K562 (cell line): ENCODE measurements at places on chromosomes 12 and 14.

DNA sequence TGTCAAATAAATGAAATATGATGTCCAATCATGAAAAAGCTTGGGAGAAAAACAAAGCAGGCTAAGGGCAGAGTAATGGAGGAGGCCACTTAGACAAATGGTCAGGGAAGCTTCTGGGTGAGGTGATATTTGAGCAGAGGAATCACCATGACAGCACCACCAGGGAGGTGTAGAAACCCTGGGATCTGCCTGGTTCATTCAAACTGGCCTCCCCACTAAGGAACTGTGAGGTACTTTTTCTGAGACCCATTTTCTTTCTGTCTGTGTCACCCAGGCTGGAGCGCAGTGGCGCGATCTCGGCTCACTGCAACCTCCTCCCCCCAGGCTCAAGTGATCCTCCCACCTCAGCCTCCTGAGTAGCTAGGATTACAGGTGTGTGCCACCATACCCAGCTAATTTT lies 7.8 kb upstream of the SSH1 start:
- DNase-seq = no peak

GRCh38 chr12:59088673-59089072 lies 168.4 kb upstream of the LRIG3 start:
- no peak for DNase-seq

GRCh38 chr12:108838194-108839017 lies 19.0 kb downstream of the SSH1 start:
- DNase-seq = peak; percentile 89

GRCh38 chr12:121811434-121812319 lies 7.9 kb downstream of the SETD1B start:
- peak; percentile 75 for DNase-seq

GRCh38 chr12:25839470-25839869 lies 119.0 kb upstream of the RASSF8 start:
- DNase-seq = peak; percentile 3

- no peak for DNase-seq
These were observed 981.0 kb downstream of the TMEM121 start for GRCh38 chr14:106507354-106507753.

GRCh38 chr14:89724628-89724960 lies 229.9 kb downstream of the EFCAB11 start:
- no peak for DNase-seq

GRCh38 chr12:114975640-114976310 lies 291.8 kb upstream of the TBX3 start:
- DNase-seq = no peak

- DNase-seq = no peak
These were observed 41.1 kb downstream of the SERPINA3 start for GRCh38 chr14:94653321-94653720.

DNA sequence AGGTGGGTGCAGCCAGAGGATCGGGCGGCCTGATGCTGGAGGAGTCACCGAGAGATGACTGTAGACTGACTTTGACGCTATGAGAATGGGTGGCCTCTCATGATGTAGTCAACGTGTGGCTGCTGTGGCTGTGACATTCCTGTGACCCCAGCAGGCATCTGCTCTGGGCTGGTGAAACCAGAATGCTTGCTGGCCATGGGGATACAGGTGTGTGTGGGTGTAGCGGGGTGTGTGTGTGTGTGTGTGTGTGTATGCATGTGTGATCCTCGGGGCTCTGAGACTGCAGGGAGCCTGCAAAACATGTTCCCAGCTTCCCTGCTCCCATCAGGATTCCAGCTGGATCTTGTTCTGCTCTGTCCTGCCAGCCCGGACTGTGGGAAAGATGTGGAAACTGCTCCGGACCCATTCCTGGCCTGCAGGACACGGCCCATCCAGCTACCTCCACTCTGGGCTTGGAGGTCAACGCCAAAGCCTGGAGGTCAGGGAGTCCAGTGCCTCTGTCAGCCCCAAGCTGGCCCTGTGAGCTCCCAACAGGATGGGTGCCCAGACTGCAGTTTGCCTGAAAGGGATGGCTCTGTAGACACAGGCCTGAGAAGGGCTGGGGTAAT lies 18.8 kb upstream of the HHIPL1 start:
- DNase-seq = no peak

DNA sequence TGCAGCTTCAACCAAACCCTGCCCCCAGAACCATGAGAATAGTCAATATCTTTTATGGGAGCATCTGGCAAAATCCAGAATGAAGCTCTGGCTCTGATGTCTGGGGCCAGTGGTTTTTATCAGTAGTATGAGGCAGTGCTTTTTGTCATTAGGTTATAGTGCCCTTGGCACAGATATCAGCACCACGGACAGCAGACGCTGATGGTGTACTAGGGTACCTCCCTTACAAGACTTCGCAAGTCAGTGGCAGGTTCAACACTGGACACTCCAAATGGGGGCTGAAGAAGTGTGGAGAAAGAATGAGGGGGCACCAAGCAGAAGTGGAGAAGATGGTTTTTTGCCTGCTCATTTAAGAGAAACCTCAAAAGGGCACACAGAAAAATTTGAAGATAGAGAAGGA lies 68.2 kb upstream of the E2F7 start:
- no peak for DNase-seq

GRCh38 chr14:20417250-20418186 lies 4.2 kb upstream of the TEP1 start:
- DNase-seq = no peak

DNA sequence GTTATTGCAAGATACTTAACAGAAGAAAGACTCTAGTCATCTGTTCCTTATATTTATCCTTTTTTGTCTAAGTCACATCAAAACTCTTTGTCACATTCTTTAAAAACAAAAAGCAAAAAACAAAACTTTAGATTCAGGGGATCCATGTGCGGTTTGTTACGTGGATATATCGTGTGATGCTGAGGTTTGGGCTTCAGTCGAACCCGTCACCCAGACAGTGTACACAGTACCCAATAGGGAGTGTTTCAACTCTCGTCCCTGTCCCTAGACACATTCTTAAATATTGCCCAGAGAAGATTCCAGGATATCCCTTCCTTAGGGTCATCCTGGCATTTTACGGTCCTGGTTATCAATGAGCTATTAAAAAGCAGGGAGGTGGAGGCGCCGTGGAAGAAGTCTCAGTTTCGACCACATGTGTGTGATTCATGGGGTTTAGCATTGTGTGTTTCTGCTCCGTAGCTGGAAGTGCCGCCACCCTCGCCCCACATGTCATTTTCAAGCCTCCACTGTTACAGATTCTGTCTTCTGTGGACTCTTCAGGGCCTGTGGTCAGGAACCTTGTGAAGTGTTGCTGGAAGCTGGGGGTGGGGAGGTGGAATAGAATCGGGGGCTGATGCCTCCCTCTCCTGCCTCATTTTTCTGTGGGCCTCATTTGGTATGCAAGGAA lies 19.9 kb downstream of the CCND2 start:
- no peak for DNase-seq

DNA sequence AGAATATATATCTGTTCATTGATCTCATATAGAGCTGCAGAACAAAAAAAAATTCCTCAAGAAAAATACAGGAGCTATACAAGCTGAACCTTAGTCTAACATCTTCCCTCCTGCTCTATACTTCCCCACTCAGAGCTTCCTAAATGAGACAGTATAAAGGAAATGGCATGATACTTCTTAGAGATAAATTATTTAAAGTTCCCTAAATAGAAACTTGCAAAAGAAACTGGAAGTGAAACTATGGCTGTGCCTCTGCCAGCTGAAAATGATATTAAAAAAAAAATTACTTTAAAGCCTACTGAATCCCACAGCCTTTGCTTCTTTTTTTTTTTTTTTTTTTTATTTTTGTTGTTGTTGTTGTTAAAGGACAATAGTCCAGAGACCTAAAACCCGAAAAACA lies 11.6 kb upstream of the NEK9 start:
- no peak for DNase-seq

DNA sequence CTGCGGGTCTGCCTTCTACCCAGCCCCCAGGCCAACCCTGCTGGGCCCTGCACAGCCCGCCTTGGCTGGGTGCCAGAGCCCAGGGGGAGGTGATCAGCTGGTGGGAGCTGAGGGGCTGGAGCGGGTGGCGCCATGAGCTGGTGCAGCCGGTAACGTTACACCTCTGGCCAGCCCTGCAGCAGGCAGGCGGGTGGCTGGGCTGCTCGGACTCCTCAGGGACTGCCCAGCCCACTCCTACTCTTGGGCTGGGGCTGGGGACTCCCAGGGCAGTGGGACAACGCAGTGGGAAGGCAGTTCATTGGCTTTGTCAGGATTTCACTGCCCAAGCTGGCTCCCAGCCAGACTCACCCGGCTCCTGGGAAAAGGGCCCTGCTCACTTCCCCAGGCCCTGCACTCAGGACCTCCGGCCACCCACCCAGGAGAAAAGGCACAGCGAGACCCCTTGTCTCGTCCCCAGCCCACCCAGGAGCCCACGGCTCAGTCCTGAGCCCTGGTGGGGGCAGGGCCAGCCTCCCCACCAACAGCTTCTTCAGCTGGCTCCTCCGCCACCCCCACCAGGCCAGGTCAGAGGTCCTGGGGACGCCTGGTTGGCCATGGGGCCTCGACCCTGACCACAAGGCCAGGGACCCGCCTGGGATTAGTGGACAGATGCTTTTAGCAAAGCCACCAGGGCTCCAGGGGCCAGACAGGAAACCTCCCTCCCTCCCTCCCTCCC lies 1.0 kb downstream of the PGF start:
- DNase-seq = no peak

- DNase-seq = no peak
These were observed 7.3 kb downstream of the C2CD5 start for GRCh38 chr12:22536971-22537544.

GRCh38 chr12:98863167-98863566 lies 218.1 kb downstream of the APAF1 start:
- no peak for DNase-seq

DNA sequence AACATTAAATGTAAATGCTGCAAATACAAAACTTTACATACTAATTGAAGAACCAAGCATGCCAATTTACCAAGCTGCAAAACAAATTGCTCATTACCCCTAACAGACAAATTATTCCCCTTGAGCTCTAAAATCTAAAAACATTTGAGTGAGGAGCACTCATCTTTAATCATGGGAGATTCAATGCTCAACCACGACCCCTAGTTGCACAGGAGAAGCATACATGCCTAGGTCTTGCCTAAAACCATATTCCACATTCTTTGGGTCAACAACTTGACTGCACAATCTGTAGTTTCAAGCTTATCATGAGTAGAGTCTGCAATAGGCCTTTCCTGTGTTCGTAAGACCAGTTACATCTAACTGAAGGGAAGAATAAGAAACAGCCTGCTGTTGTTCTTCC lies 69.7 kb downstream of the MGAT4C start:
- no peak for DNase-seq

DNA sequence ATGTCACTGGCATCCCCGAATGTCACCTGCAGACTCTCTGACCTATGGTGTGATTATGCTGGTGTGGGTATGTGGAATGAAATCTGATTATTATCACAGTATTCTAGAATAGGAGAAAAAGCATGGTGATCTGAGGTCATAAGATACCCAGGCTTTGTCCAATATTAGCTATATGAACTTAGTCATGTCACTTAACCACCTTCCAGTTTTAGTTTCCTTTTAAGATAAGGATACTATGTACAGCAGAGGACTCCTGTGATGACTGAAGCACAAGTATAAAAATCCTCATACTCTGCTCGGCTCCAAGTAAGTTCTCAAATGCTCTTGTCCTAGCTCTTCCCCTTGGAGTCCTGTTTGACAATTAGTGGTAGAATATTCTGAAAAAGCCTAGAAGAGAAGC lies 2.8 kb downstream of the GNS start:
- DNase-seq = no peak

DNA sequence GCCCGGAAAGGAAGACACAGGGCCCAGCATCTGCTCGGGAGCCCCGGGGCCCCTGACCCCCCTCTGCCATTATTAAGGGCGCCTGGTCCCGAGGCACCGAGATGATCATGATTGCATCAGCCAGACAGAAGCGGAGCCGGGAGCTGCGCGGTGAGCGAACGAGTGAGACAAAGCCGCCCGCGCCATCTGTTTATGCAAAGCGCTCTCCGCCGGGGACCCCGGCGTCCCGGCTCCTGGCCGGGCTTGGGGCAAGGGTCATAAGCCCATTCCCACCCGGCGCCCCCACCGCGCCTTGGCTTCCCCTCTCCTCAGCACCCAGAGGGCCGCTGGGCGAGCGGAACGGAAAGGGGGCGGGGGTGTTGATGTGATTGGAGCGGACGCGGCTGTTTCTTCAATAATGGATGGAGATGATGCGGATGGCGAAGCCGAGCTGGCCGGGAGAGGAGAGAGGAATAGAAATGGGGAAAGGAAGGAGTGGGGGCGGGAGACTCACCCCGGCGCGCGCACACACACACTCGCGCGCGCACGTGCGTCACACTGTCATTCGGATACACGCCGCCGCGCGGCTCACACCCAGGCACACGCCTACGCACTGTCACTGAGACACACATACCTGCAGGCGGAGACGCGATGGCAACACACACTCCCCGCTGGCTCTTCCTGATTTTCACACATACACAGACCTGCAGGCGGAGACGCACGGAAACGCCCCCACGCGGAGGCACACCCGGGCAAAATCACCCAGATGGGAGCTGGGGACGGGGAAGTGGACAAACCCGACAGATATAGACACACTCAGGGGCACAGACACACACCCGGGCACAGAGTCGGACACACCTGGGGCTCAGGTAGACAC lies 10.7 kb downstream of the STAC3 start:
- DNase-seq = peak; percentile 49

- no peak for DNase-seq
These were observed 73.2 kb downstream of the FERMT2 start for GRCh38 chr14:52877628-52878027.

DNA sequence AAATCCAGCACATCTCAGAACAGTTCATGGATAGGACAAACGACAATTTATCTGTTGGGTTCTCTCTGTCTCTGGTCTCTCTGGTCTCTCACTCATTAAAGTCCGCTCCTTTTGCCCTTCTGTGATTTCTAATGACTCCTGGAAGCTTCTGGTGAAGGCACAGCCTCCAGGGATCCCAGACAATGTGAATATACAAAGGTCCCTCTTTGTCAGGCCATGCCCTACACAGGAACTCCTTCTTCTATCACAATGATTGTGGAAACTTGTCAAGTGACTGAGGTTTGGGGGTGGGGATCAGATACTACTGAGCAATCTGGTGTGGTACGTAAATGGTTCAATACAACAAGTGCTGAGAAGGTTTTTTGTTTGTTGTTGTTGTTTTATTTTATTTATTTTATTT lies 42.7 kb upstream of the CDK17 start:
- DNase-seq = no peak

DNA sequence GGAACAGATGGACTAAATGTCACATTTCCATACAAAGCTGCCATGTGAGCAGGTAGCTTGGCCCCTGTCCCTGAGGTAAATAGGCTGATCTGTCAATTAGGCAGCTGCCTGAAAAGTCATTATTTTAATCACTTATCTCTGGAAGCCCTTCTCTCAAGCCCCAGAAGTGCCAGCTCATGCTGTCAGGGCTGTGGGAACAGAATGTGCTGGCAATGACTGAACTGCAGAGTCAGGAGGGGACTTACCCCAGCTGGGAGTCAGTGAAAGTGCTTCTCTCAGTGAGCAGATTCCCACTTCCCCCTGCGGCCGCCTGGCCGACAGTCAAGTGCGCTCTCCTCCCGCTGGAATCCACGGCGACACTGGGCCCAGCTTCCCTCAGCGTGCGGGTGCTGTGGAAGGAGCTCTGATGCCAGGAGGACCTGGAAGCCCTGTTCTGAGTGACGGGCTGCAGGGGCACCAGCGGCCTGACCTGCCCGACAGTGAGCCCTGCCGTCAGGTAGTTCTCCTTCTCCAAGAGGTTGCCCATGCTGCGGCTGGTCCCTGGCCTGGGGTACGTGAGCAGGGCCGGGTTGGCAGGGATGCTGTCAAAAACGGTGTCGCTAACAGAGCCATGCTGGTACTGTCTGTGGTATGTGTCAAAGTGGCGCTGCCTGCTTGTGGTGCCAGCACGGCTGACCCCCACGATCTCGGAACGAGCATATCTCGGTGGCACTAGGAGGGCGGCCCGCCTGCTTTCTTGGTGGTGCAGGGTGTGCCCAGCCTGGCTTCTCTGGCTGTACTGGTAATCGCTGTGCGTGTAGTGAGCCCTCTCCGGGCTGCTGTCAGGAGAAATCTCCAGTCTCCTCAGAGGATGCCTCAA lies 18.7 kb downstream of the PKP2 start:
- no peak for DNase-seq
